ENCODE measurements at places on chromosomes 7 and 10.

GRCh38 chr10:80471715-80472233 lies 17.7 kb downstream of the TSPAN14 start:
- DNase-seq = no peak

- no peak for DNase-seq
Observed at GRCh38 chr10:110436554-110437350, 61.0 kb upstream of the DUSP5 start.

- DNase-seq = no peak
Observed at GRCh38 chr10:20892011-20892585, 5.0 kb downstream of the NEBL start.

DNA sequence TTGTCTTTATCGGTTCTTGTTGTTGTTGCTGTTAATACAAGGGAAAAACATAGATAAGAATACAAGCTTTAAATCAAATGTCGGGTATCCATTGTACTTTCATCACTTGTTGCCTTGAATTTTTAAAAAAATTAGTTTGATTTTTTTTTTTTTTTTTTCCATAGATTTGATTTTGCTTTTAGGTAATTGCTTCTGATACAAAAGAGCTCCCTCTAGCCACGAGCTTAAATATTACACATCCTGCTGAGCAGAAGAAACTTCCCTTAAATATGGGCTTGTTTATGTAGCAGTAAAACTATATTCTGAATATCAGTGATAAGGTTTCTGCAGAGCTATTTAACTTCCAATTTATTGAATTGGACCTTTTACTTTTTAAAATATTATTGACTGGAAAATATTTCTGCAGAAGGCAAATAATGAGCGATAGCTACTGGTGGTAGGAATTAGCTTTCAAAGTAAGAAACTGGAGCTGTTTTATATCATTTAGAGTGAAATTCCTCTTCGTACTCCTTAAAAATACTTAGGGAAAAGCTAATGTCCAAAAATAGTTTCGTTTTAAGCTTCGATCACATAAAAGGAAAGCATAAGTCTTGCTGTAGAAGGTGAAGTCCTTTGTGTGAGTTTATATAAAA lies 216.9 kb downstream of the POLR1F start:
- DNase-seq = peak; percentile 78

GRCh38 chr7:41998041-41998440 lies 239.0 kb downstream of the GLI3 start:
- no peak for DNase-seq

DNA sequence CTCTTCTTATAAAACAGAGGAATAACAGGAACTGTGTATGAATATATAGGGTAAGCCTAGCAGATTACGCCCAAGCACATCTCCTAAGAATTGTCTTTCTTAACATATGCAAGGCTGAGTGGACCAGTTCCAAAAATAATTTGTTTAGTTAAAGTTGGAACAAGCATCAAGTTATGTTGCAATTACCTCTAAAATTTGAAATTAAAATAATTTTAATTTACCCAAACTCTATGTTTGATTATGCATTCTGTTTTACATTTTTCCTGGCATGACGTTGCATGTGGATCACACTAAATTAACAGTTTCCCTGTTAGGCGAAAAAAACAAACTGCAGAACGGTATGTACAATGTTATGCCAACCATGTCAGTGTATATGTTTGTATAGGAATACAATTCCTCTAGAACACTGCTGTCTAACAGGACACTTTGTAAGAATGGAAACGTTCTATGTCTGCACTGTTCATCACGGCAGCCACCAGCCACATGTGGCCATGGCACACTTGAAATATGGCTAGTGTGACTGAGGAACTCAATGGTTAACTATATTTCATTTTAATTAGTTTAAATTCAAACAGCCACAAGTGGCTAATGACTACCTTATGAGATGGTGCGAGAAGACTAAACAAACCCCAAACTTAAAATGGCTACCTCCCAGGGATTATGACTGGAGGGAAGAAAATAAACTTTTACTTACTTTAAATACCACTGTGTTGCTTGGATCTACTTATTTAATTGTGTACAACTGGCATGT lies 281.1 kb upstream of the KLF14 start:
- DNase-seq = no peak

Data from fibroblast of the aortic adventitia (primary cell).